Thoracic aorta (tissue), 2 donors: ENCODE measurements at places on chromosomes 11 and 22.

DNA sequence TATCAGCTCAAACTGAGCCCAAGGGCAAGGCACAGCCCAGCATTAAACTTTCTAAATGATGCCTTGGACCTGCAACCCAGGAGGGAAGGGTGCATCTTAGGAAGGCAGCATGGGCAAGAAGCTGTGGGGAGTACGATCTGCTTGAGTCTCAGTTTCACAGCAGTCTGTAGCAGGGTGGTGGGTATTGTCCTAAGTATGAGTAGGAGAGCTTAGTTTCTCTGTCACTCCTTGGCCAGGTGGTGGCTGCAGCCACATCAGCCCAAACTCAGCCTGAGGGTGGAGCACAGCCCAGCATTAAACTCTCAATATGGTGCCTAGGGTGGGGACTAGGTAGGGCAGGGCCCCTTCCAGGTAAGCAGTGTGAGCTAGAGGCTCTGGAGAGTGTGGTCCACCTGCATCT is 85.5 kb downstream of the ACER3 start:
- no peaks in the 10 kb centered on the region for H3K4me1 ChIP-seq
- DNase-seq: no peak
- H3K27me3 ChIP-seq: no peaks in the 10 kb centered on the region
- no peak overlapping the region for H3K4me3 ChIP-seq

GRCh38 chr11:10324474-10324873 is 19.6 kb downstream of the ADM start:
- peaks cover 51% of the 10 kb centered on the region for H3K4me1 ChIP-seq
- no peak overlapping the region for H3K4me3 ChIP-seq
- no peaks in the 10 kb centered on the region for H3K36me3 ChIP-seq

GRCh38 chr22:22923930-22924329 is 36.3 kb downstream of the IGLL5 start:
- no peaks in the 10 kb centered on the region for H3K4me1 ChIP-seq
- H3K36me3 ChIP-seq: no peaks in the 10 kb centered on the region
- DNase-seq: no peak
- no peaks in the 10 kb centered on the region for H3K27me3 ChIP-seq
- no peak overlapping the region for H3K4me3 ChIP-seq

GRCh38 chr22:45891021-45891421 is 85.9 kb downstream of the WNT7B start:
- no peaks in the 10 kb centered on the region for H3K36me3 ChIP-seq
- H3K27me3 ChIP-seq: no peaks in the 10 kb centered on the region
- no peaks in the 10 kb centered on the region for H3K4me1 ChIP-seq
- H3K4me3 ChIP-seq: no peak overlapping the region
- no peak overlapping the region for H3K27ac ChIP-seq

GRCh38 chr11:22703591-22703990 is 37.2 kb downstream of the GAS2 start:
- H3K36me3 ChIP-seq: no peaks in the 10 kb centered on the region
- no peaks in the 10 kb centered on the region for H3K4me1 ChIP-seq
- DNase-seq: no peak
- no peak overlapping the region for H3K27ac ChIP-seq

GRCh38 chr11:6175440-6175839 is 5.3 kb upstream of the OR52B2 start:
- no peaks in the 10 kb centered on the region for H3K4me1 ChIP-seq
- no peaks in the 10 kb centered on the region for H3K27me3 ChIP-seq
- H3K4me3 ChIP-seq: no peak overlapping the region
- no peak for DNase-seq
- H3K36me3 ChIP-seq: no peaks in the 10 kb centered on the region

DNA sequence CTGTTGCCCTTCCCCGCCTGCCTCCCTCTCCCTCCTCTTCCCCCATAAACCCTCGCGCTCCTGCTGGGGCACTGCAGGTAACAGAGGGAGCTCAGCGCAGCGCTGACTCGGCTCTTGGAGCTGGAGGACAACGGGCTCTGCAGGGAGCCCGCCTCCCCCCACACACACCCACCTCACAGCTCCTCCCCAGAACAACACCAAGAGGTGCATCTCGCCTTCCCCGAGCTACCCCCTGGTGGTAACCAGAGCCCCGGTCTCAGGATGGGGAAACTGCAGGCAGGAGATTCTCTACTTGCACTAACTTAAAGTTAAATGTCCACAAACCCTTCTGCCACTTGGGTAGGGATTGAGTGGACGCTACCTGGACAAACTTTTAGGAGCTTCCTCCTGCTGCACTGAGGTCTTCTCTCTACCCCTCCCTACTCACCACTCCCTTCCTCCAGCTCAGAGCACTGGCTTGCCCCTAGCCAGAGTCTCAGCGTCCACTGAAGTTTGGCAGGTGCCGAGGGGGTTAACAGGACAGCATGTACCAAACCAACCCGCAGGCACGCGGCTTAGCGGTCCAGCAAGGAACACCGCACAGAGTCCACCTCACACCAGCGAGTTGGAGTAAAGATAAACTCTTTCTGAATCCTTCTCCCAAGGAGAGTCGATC is 4.0 kb upstream of the SCN4B start:
- no peak for DNase-seq
- H3K36me3 ChIP-seq: no peaks in the 10 kb centered on the region
- no peak overlapping the region for H3K27ac ChIP-seq
- peaks cover 12% of the 10 kb centered on the region for H3K27me3 ChIP-seq

DNA sequence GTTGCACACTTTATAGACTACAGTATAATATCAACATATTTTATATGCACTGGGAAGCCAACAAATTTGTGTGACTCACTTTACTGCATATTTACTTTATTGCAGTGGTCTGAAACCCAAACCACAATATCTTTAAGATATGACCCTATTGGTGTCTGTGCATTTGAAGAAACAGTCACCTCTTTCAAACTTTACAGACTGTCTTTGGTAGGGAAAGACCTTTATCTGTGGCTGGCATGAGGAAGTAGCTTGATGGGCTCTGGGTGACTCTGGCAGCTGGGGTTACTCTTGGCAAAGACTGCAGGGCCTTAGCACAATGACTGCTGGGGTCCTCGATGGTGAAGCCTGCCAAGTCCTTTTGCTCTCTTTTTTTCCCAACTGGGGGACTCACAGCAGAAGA is 21.3 kb upstream of the ABTB2 start:
- H3K27ac ChIP-seq: no peak overlapping the region
- no peaks in the 10 kb centered on the region for H3K36me3 ChIP-seq
- H3K4me3 ChIP-seq: no peak overlapping the region
- DNase-seq: no peak
- H3K4me1 ChIP-seq: no peaks in the 10 kb centered on the region

GRCh38 chr22:38260761-38261681 is 11.8 kb downstream of the TMEM184B start:
- no peaks in the 10 kb centered on the region for H3K27me3 ChIP-seq
- no peaks in the 10 kb centered on the region for H3K36me3 ChIP-seq
- DNase-seq: no peak
- peaks cover 35% of the 10 kb centered on the region for H3K4me1 ChIP-seq

- no peak overlapping the region for H3K27ac ChIP-seq
- no peaks in the 10 kb centered on the region for H3K36me3 ChIP-seq
- no peaks in the 10 kb centered on the region for H3K4me1 ChIP-seq
- DNase-seq: no peak
- H3K4me3 ChIP-seq: no peak overlapping the region
Observed at GRCh38 chr11:113477321-113477720, 2.1 kb upstream of the DRD2 start.
